ENCODE measurements at places on chromosomes 1 and 21. TPM values are rescaled to one million over a fixed set of nuclear protein-coding genes. Genes with fewer than 3 reads are reported as not detected.

Gene CNR2
- 5.3 TPM for polyA plus RNA-seq

Gene PADI4
- polyA plus RNA-seq: 2.0 TPM

Gene HCN3
- polyA plus RNA-seq: 0.18 TPM

Gene ZNF683
- 205 TPM for polyA plus RNA-seq

Gene C1orf174
- 31.1 TPM for polyA plus RNA-seq

- no peaks in the 10 kb centered on the region for H3K36me3 ChIP-seq
- DNase-seq: no peak
- no peaks in the 10 kb centered on the region for H3K27me3 ChIP-seq
- no peaks in the 10 kb centered on the region for H3K4me1 ChIP-seq
Observed at GRCh38 chr1:88451856-88452255, 232.2 kb upstream of the PKN2 start.

- no peaks in the 10 kb centered on the region for H3K4me1 ChIP-seq
- H3K27ac ChIP-seq: no peak overlapping the region
- no peak for DNase-seq
- no peaks in the 10 kb centered on the region for H3K36me3 ChIP-seq
- no peak overlapping the region for H3K4me3 ChIP-seq
- no peaks in the 10 kb centered on the region for H3K27me3 ChIP-seq
Observed at GRCh38 chr1:119573886-119574285, 66.9 kb downstream of the HSD3B1 start.

DNA sequence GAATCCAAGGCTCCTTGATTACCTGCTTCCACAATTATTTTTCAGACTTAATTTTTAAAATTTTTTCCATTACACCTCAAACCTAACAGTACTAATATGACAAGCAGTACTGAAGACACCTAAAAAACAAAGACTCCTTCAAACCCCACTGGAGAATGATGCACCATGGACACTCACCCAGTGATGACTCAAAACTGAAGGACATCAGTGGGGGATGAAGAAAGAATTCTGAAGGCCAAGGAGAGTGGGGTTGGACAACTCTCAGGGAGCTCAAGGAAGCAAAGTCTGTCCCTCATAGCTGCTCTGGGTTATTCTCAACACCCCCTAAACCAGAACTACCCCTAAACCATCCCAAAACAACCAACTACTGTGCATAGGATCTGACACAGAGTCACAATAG lies 2.4 kb upstream of the ARHGAP29 start:
- DNase-seq: no peak
- peaks cover 25% of the 10 kb centered on the region for H3K27me3 ChIP-seq
- H3K4me1 ChIP-seq: no peaks in the 10 kb centered on the region
- H3K27ac ChIP-seq: no peak overlapping the region
- H3K36me3 ChIP-seq: no peaks in the 10 kb centered on the region
- no peak overlapping the region for H3K4me3 ChIP-seq

DNA sequence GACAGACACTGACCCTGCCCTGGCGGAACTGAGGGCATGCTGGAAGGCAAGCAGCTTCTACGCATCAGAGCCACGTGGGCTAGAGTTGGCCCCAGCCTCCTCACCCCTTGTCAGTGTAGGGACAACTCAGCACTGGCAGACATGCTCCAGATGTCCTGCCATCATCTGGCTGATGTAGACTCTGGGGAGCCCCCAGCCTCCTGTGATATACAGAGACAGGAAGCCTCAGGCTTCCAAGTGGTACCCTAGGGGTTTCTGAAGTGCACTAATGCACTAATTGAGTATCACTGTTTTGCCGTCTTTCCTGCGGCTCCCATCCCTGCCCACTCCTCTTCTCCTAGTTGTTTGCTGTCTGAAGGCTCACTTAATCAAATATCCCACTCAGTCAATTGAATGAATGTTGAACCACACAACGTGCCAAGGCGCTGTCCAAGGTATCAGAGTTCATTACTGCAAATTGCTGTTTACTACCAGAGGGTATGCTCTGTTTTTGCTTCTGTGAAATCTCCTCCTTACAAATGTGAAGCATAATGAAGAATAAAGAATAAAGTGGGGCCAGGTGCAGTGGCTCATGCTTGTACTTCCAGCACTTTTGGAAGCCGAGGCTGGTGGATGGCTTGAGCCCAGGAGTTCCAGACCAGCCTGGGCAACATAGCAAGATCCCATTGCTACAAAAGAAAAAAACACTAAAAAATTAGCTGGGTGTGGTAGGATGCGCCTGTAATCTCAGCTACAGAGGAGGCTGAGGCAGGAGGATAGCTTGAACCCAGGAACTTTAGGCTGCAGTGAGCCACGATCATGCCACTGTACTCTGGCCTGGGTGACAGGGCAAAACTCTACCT lies 76.4 kb upstream of the ZBTB18 start:
- no peaks in the 10 kb centered on the region for H3K36me3 ChIP-seq
- DNase-seq: no peak
- no peaks in the 10 kb centered on the region for H3K4me1 ChIP-seq

- H3K36me3 ChIP-seq: no peaks in the 10 kb centered on the region
- DNase-seq: peak; percentile 34
- H3K27me3 ChIP-seq: no peaks in the 10 kb centered on the region
- H3K27ac ChIP-seq: peak overlapping the region; percentile 92
- peak overlapping the region; percentile 76 for H3K4me3 ChIP-seq
Observed at GRCh38 chr1:112954945-112955772, 837 bp downstream of the SLC16A1 start.

GRCh38 chr1:6621429-6622391 lies 3.0 kb upstream of the THAP3 start:
- no peak overlapping the region for H3K4me3 ChIP-seq
- peaks cover 9% of the 10 kb centered on the region for H3K36me3 ChIP-seq
- no peaks in the 10 kb centered on the region for H3K27me3 ChIP-seq

- no peak for DNase-seq
- no peak overlapping the region for H3K27ac ChIP-seq
- no peaks in the 10 kb centered on the region for H3K4me1 ChIP-seq
- no peak overlapping the region for H3K4me3 ChIP-seq
- no peaks in the 10 kb centered on the region for H3K36me3 ChIP-seq
Observed at GRCh38 chr1:181765451-181766026, 282.2 kb downstream of the CACNA1E start.

DNA sequence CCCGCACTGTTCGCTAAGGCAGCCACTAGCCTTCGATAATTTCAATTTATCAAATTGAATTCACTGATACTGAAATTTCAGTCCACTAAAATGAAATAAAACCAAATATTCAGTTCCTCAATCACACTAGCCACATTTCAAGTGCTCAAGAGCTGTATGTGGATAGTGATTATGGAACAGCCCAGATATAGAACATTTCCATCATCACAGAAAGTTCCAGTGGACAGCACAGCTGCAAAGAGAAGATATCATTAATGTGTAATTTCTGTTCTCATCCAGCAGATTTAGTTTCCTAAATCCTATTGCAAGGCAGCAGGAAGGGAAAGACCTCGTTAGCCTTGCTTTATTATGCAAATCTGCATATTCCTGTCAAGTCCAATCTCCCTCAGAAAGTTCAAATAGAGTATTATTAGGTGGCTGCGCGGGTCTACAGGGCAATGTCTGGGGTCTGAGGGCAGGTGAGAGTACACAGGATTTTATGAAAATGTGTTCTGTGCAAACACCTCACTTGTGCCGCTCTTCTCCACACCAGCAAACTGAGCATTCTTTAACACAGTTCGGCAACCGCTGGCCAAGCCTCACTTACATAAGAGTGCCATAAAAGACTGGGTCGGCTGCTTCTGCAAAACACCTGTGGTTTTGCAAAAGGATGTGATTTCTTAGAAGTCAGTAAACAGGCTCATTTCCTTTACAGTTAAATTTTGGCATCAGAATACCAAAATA lies 22.4 kb downstream of the CAPZB start:
- H3K27me3 ChIP-seq: no peaks in the 10 kb centered on the region
- H3K4me1 ChIP-seq: peaks cover 100% of the 10 kb centered on the region
- H3K36me3 ChIP-seq: no peaks in the 10 kb centered on the region
- DNase-seq: peak; percentile 41
- peak overlapping the region; percentile 67 for H3K4me3 ChIP-seq
- H3K27ac ChIP-seq: peak overlapping the region; percentile 14

- no peaks in the 10 kb centered on the region for H3K4me1 ChIP-seq
- no peak for DNase-seq
- H3K4me3 ChIP-seq: no peak overlapping the region
- no peaks in the 10 kb centered on the region for H3K36me3 ChIP-seq
- H3K27ac ChIP-seq: no peak overlapping the region
- H3K27me3 ChIP-seq: no peaks in the 10 kb centered on the region
Observed at GRCh38 chr1:199574950-199575349, 452.6 kb upstream of the NR5A2 start.

DNA sequence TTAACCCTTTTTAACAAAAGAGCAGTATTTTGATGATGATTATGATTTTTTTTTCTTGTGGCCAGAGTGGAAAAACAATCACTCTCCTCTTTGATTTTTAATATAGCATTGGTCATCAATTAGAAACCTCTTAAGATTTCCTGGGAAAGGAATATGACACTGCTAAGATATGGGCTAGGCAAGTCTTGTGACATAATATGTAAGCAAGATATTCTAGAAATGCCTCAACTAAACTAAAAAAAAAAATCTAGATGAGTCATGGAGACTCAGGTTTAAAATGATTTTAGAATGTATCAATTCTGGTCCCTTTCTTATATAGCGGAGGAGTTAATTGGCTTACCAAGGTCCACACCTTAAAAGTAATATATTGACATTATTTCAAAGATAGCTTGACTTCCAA lies 60.3 kb upstream of the JUN start:
- H3K4me3 ChIP-seq: no peak overlapping the region
- H3K36me3 ChIP-seq: no peaks in the 10 kb centered on the region
- no peaks in the 10 kb centered on the region for H3K4me1 ChIP-seq
- no peak for DNase-seq

DNA sequence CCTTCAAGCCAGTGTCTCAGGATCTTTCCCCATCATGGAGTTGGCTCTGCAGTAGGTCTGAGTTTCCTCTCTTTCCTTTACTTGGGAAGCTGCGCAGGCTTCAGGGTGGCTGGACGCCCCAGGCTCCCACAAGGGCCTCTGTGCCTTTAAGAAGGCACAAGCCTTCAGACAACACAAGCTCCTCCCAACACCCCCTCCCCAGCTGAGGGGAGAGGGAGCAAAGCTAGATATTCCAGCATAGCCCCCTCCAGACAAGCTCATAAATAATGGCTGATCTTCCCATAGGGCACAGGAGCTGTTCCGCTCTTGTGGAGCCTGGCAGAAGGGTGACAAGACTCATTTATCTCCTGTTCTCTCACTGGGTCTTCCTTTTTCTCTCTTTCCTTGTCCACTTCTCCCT lies 27.9 kb upstream of the ATP2B4 start:
- no peaks in the 10 kb centered on the region for H3K4me1 ChIP-seq
- DNase-seq: no peak
- no peaks in the 10 kb centered on the region for H3K36me3 ChIP-seq

- H3K36me3 ChIP-seq: no peaks in the 10 kb centered on the region
- DNase-seq: no peak
- no peaks in the 10 kb centered on the region for H3K27me3 ChIP-seq
Observed at GRCh38 chr1:109241841-109242345, 7.4 kb upstream of the CELSR2 start.

- no peaks in the 10 kb centered on the region for H3K36me3 ChIP-seq
- no peak overlapping the region for H3K4me3 ChIP-seq
- no peak overlapping the region for H3K27ac ChIP-seq
Observed at GRCh38 chr1:21927533-21928237, 9.4 kb downstream of the HSPG2 start.

GRCh38 chr1:99005537-99005942 lies 879 bp upstream of the PLPPR5 start:
- no peaks in the 10 kb centered on the region for H3K4me1 ChIP-seq
- no peak for DNase-seq
- H3K27me3 ChIP-seq: peaks cover 9% of the 10 kb centered on the region
- no peaks in the 10 kb centered on the region for H3K36me3 ChIP-seq

DNA sequence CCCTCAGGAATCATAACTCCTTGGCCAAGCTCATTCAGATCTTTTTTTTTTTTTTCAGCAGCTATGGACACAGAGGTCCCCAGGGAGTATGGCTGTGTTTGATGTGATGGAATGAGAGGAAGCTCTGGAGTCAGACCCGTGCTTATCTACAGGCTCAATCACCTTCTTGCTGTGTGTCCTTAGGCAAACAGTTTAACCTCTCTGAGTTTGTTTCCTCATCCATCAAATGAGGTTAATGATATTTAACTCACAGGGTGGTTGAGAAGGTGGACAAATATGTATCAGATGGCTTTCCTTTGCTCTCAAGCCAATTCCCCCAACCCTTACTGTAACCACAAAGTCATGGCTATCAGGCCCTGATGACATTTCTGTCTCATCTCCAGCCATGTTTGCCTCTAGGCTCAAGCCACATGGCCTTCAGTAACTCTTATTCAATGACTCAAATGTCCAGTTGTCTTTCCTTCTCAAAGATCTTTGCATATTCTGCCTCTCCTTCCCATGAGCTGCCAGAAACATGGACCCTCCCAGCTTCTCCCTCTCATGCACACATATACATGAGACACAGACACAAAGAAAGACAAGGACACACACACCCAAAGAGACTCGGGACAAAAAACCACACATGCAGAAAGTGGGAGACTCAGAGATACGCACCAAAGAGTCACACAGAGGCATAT lies 303.5 kb upstream of the KAZN start:
- DNase-seq: no peak
- H3K27ac ChIP-seq: no peak overlapping the region
- H3K4me1 ChIP-seq: no peaks in the 10 kb centered on the region
- no peaks in the 10 kb centered on the region for H3K36me3 ChIP-seq
- H3K27me3 ChIP-seq: no peaks in the 10 kb centered on the region

- H3K4me1 ChIP-seq: peaks cover 25% of the 10 kb centered on the region
- no peak overlapping the region for H3K27ac ChIP-seq
- H3K4me3 ChIP-seq: no peak overlapping the region
- no peaks in the 10 kb centered on the region for H3K27me3 ChIP-seq
- no peak for DNase-seq
Observed at GRCh38 chr21:43913928-43914327, 48.9 kb downstream of the AGPAT3 start.

- H3K27ac ChIP-seq: no peak overlapping the region
- DNase-seq: no peak
- H3K36me3 ChIP-seq: no peaks in the 10 kb centered on the region
- H3K27me3 ChIP-seq: no peaks in the 10 kb centered on the region
Observed at GRCh38 chr21:35438643-35439404, 389.7 kb upstream of the RUNX1 start.

DNA sequence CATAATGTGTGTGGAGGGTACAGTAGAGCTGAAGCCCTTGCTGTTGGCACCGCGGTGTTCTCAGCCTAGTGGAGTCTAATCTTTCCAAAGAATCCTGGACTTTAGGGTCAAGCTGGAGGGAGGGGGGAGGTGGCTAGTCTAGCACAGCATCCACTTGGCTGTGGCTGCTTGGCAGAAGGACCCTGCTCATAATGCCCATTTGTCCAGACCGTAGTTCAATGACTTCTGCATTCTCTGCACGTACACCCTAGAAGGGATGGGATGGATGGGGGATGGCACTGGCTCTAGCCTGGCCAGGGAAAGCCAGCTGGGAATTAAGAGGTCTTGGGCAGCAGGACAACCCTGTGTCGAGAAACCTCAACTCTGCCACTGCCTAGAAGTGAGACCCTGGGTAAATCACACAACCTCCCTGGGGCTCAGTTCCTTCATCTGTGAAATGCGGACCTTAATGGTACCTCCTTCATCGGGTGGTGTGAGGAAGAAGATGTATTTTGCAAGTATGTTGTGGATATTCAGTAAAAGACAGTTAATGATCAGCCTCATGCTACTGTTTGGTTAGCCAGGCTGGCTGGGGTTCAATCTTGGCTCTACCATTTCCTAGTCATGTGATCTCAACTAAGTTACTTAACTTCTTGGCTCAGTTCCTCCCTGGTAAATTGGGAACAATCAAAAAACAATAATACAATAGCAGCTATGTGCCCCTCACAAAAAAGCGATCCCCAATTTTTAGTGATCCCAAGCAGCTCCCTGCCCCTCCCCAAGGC lies 27.2 kb upstream of the CLIC4 start:
- H3K27ac ChIP-seq: no peak overlapping the region
- no peak overlapping the region for H3K4me3 ChIP-seq
- H3K27me3 ChIP-seq: no peaks in the 10 kb centered on the region
- H3K36me3 ChIP-seq: no peaks in the 10 kb centered on the region
- no peak for DNase-seq
- H3K4me1 ChIP-seq: no peaks in the 10 kb centered on the region

Data from CD8-positive, alpha-beta memory T cell (primary cell).